Central memory CD4-positive, alpha-beta T cell (primary cell): ENCODE measurements at places on chromosomes 5 and 9.

GRCh38 chr5:35815089-35815936 is 41.4 kb upstream of the IL7R start:
- no peak for DNase-seq

DNA sequence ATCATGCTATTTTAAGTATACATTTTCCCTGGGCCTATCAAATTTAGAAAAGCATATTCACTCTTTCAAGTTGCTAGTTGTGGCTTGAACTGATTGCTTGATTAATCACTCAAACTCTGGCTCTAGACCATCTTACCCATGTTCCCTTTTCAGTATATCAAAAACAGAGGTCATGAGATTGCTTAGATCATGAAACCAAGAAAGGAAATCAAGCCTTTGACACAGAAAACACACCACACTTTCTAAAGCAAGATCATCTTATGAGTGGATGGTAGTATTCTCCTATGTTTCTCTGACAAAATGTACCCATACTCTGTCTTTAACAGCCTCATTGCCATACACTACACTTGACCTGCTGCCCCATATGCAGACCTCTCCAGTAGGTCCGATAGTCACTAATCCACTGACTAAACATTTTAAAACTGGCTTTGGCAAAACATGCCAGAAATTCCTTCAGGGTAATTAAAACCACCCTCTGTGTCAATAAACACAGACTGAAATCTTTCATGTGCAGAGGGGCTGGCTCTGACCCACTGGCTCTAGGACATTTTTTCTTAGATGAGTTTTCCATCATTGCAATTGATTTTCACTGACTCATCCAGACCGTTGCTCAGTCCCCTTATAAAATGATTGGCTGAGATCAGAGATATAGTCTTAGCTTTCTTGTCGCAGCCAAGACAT is 18.2 kb downstream of the PPP2R2B start:
- DNase-seq, result no peak

GRCh38 chr5:177439518-177440053 is 7.0 kb upstream of the PRR7 start:
- no peak for DNase-seq

DNA sequence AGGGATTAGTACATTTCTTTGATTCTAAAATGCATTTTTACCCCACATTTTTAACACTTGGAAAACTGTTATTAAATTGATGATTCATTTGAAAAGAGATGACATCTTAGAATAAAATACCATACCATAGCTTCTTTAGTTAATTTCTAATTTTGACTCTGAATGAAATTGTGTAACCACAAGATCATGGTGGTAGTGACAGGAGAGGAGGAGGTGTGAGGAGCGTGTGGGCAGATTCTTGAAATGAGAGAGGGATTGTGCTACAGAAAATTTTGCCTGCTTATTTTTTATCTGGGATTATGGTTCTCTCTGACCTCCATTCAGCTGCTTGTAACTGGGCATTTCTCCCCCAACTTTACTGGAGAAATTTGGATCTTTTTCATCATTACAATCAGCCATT is 173.3 kb upstream of the CLINT1 start:
- DNase-seq, result no peak

DNA sequence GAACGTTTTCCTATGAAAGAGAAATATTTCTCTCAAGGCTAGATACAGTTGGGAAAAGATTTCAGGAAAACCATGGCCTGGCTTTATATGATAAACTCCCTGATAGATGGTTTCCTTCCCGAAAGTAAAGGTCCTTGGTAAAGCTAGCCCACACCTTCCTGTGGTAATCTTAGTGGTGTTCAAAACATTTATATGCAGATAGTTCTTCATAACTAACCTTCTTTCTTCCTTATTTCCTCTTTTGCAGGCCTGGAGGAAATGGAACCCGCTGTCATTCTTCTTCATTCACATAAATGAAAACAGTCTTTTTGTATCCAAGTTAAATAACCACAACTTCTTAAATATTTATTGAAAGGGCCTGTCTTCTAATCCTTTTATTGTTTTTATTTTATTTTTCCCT is 474.0 kb upstream of the ACTBL2 start:
- DNase-seq, result no peak

- no peak for DNase-seq
These were observed 8.5 kb downstream of the ELL2 start for GRCh38 chr5:95953021-95953702.

DNA sequence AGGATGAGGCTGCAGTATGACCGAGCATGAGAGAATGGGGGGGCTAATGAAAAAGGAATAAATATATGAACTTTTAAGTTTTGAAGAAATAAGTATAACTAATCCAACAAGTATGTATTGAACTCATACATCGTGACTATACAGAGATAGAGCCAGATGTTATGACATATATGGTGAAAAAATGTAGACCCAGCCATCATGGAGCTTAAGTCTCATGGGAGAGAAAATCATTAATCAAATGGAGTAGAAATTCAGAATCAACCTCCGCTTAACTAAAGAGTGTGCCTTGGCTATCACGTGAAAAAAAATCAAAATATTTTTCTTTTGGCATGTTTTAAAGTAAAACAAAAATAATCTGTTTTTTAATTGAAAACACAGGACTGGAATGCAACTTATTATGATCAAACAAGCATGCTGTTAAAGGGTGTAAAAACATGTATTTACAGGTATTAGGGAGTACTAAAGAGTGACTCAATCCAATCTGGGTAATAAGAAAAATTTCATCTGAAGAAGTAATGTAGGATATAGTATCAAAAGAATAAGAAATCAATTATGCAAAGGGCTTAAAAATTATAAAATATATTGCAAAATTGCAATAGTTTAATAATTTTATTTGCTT is 868.5 kb upstream of the NUDT12 start:
- no peak for DNase-seq

- DNase-seq, result no peak
These were observed 21.9 kb downstream of the HTR4 start for GRCh38 chr5:148632255-148633066.

DNA sequence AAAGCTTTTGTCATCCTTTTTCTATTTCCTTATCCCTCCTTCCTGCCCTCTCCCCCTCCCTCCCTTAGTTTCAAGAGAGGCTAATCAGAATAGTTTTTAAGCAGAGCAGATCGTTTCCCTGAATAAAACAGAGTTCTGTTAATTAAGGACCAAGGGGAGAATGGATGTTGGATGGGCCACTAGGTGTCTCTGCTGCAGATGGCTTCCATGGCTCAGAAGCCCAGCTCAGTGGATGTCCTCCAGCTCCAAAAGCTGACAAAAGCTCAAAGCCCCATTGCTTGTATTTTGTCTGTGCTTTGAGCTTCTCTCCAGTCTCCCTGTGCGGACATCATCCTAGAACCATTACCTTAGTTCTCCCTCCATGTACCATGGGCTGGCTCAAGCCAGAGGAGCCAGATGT is 21.0 kb upstream of the NPR3 start:
- no peak for DNase-seq

- DNase-seq, result peak; percentile 74
These were observed 30.4 kb downstream of the CAMK4 start for GRCh38 chr5:111254613-111255012.

DNA sequence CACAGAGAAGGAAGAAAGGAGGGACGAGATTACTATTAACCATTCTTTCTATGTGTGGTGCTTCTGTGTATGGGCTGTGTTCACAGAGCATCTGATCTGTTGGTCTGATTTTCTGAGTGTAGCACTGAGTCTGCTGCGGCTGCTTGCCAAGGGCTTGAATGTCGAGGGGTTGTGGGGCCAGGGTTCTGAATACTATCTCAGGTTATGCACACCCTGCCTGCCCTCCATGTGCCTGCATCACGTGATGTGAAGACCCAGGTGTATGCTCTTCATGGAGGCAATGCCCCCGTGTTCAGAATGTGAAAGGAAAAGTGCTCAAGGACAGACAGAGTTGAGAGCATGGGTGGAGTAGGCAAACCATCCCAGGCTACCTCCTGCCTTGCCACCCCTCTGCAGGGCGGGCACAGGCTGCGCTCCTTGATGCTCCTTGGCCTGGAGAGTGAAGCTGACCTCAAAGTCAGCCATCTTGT is 254.9 kb downstream of the FANCC start:
- DNase-seq, result no peak

- no peak for DNase-seq
These were observed 614.7 kb downstream of the CSNK1G3 start for GRCh38 chr5:124126504-124127217.
